Activated CD8-positive, alpha-beta memory T cell treated with anti-CD3 and anti-CD28 coated beads for 24 hours (primary cell): ENCODE measurements at places on chromosomes 2 and 18.
A peak's percentile ranks its signal among the peaks of the same experiment; 100 is the strongest.

DNA sequence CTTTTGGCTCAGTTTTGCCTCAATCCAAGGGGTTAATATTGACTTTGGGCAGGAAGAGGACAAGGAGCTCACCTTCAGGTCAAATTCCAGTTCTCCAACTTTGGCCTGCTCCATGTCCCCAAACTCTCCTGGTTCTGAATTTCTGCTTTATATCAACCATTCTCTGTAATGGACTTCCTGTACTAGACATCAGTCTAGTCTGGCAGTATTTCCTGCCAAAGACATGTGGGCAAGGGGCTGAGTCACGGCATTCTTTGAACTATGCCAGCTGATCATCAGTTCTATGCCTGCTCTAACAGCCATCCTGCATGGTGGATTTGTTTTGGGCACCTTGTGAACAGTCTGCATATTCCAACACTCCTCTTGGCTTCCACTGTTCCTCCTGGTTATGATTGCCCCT lies 199.4 kb downstream of the ZEB2 start:
- DNase-seq: peak; percentile 72

GRCh38 chr2:166417669-166418068 lies 41.9 kb upstream of the SCN9A start:
- no peak for DNase-seq

GRCh38 chr2:230893841-230894781 lies 29.4 kb downstream of the ITM2C start:
- peak; percentile 71 for DNase-seq

GRCh38 chr2:16022548-16023240 lies 82.3 kb downstream of the MYCN start:
- no peak for DNase-seq

DNA sequence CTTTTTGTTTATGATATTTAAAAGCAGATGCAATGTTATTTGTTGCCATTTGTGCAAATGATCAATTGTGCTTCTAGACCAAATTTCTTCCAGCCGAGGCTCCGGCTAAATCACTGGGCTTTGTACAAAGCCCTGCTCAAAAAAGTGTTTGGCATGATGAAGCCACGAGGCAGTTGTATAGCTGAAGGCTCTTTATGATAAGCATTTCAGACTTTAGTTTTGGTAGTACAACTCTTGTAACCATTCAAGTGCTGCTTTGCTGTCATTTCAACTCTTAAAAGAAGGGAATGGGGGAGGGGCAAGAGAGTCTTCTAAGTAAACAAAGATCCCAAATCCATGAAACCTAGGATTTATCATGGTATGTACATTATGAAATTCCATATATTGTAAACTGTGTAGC lies 3.3 kb upstream of the ZNF532 start:
- DNase-seq: no peak

DNA sequence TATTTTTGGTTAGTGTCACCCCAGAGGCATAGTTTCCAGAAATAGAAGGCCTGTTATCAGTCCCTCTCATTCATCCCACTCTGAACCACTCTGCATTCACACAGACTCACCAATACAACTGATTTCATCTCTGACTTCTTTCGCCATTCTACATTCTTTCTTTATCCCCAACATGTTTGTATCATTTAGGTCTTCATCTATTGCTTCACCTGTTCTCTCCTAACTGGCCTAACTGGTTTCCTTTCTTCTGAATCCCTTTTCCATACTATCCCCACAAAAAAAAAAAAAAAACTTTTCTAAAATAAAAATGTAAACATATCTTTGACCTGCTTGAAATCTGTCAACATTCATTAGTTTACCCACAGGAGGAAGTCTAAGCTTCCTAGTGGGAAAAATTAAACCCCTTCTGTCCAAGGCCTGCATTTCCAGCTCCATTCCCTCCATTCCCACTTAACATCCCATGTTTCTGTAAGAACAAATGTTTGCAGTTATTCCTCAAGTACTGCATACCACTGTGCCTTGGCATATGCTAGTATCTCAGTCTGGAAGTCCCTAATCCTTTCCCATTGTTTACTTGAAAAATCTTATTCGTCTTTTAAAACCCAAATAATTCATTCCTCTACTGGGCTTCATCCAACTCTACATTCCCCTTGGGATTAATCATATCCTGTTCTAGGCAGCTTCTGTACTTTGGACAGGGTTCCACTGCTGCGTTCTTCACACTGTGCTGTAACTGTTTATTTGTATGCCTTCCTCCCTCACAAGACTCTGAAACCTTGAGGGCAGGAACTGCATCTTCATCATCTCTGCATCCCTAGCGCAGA lies 68.5 kb downstream of the FIGN start:
- no peak for DNase-seq

DNA sequence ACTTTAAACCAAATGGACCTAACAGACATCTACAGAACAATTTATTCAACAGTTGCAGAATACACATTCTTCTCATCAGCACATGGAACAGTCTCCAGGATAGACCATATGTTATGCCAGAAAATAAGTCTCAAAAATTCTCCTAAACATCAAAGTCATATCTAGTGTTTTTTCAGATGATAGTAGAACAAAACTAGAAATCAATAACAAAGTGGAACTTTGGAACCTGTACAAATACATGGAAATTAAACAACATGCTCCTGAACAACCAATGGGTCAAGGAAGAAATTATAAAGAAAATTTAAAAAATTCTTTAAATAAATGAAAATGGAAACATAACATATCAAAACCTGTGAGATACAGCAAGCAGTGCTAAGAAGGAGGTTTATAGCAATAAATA lies 194.1 kb upstream of the SIX2 start:
- DNase-seq: no peak

GRCh38 chr18:78768221-78768620 lies 211.4 kb upstream of the SALL3 start:
- peak; percentile 41 for DNase-seq

- DNase-seq: no peak
Observed at GRCh38 chr18:31424383-31424988, 23.1 kb upstream of the DSG3 start.
